COR-L47 (cell line): ENCODE measurements at places on chromosomes 5 and 9.

DNA sequence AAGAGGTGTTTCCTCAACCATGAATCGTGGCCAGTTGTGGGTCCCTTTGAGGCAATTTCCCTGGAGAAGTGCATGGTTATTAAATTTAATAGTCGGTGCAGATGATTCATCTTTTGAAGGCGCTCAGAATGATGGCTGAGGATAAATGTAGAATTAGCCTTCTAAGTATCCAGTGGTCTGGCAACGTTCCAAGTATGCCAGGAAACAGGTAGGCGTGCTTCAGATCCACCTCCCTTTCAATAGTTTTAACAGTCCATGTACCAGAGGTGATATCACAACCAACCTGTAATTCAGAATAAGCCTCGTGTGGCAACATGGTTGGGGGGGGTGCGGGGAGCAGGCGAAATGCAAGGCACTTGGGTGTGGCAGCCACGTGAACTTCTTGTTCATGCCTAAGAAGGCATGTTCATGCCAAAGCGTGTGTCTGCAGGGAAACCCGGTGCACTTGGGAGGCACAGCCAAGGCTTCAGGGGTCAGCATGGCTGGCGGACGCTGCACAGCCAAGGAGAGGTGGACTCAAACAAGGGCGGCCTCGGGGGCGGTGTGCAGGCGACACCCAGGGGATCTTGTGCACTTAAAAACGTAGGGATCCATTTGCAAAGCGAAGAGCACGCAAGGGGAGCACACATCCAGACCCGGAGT lies 5.2 kb upstream of the NKD2 start:
- DNase-seq, result peak; percentile 92

DNA sequence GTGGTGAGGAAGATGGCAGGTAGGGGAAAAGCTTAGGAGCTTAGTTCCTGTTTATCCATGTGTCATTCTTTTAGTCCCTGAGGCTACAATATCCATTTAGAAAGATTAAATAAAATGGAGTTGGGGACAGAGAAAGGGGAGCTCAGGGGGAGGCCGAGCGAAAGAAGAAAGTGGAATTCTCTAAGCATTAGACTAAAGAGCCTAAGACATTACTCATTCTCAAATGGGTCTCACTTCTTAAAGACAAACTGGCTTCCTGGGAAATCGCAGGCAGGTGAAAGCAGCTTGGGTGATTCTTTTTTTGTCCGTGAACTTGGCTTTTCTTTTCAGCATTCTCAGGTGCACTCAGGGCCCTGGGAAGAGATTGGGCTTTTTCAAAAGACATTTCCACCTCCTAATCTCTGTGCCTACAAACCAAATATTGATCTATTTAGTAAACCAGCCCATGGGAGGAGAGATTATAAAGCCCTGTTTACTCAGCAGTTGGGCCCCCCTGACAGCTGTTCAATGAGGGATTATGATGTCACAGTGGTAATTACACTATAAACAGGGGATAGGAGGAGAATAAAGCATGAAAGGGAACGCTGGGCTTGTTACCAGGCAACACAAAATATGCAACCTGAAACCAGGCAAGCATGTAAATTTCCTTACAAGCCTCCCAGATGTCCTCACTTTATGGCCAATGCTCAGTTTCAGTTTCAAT lies 584.0 kb downstream of the ACTL7B start:
- DNase-seq, result peak; percentile 97

DNA sequence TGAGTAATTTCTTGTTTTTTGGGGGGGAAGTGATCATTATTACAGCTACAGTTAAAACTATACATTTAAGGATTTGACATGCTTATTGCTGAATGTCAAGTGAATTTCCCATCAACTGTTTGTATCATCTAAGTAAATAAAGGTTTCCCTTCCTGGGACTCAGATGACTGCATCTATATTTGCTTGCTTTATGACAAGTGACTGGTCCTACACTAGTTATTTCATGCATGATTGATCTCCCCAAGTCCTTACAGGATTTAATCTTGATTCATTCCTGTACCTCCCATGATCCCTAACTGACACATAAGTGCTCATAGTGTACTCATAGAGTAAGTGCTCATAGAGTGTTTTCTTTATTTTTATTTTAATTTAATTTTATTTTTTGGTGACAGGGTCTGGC lies 2.8 kb downstream of the TXNDC8 start:
- no peak for DNase-seq

GRCh38 chr9:83431101-83432060 lies 106.8 kb downstream of the FRMD3 start:
- DNase-seq, result no peak

DNA sequence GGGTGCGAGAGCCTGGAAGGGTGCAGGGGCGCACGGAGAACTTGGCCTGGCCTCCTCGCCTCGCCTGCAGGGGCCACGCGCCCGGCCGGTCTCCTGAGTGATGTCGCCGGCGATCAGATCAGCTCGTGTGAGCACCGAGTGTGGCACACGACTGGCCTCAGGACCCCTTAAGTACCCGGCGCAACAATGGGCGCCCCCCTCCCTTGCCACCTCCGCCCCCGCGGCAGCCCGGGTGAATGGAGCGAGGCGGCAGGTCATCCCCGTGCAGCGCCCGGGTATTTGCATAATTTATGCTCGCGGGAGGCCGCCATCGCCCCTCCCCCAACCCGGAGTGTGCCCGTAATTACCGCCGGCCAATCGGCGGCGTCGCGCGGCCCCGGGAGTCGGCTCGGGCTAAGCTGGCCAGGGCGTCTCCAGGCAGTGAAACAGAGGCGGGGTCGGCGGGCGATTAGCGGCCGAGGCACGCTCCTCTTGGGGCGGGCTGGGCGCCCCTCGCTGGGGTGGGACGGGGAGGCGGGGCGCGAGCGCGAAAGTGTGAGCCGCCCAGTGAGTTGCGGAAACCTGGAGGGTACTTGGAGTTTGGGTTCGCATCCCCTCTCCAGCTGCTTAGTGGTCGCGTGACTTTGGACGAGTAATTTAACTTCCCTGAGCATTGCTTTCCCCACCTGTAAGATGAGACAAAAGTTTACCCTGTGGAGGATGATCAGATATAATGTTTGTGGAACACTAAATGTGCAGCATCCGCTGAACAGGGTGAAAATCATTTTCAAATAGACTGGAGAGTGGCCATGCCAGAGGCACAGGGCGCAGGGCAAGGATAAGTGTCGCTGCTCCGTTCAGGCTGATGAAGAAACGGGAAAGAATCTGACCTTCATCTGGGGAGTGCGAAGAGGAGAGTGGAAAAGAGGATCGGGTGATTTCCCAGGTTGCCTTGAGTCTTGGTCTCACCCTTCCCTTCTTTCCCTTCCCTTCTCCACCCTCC lies at the start of gene NEUROG1:
TSS of gene NEUROG1 (minus strand) at position 145 of the 982 bp plus-strand sequence. CDS start 274 bp downstream, outside the sequence.
- DNase-seq, result no peak

- no peak for DNase-seq
Measured at GRCh38 chr5:135038205-135038812, 4.3 kb upstream of the PITX1 start.

- DNase-seq, result no peak
Measured at GRCh38 chr9:14909181-14909580, 1.0 kb downstream of the FREM1 start.

GRCh38 chr5:159786901-159787691 lies 129.2 kb upstream of the ADRA1B start:
- DNase-seq, result no peak

- DNase-seq, result no peak
Measured at GRCh38 chr5:124373883-124374282, 372.6 kb downstream of the ZNF608 start.

DNA sequence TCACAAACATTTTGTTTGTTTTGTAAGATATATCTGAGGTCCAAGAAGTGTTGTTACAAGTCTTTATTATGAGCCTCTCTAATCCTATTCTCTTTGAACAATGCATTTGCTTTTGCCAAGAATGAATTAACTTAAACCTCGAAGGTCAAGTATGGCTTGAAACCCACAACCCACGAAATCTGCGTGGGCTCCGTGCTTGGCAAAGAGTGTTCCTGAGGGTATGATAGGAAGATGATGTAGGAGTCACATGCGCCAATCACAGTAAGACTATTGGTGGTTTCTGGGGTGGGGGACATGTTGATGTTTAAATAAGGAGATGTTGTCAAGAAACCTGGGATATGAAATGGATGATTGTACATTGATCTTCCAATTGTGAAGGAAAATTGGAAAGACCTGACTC lies 330.8 kb upstream of the RFX3 start:
- no peak for DNase-seq

DNA sequence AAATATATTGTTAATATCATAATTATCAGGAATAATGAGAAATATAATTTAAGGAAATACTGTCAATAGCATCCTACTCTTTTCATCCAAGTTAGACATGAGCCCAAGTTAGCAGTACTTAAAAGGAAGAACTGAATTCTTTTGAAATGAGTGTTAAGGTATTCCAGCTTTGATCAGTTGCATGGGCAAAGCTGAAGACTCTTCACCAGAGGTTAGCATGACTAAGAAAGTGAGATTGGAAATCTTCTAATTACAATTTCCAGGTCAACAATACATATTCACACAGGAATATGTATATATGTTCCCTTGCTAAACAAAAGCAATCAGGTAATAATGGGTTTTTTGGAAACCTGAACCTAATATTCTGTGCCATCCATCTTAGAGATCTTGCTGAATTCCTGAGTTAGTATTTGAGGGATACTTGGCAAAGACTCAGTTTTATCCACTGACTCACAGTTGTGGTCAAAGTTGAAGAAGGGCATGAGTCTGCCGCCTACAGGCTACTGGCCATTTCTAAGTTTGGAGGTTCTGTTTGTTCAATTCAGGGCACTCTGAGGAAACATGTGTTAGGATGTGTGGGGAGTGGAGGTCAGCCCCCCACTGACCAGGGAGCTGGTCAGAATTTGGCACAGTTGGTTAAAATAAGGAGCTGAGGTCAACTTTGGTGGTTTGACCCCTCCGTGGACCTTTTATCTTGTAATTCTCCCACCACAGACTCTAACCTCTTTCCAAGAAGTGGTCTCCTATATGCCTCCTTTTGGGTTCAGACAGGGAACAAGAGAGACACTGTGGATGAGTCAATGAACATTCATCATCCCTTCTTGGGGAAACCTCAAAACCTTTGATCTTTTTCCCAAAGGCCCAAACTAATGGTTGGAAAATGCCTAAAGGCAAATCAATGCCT lies 118.3 kb downstream of the PIK3R1 start:
- DNase-seq, result no peak

- DNase-seq, result no peak
Measured at GRCh38 chr5:62475072-62475471, 62.5 kb downstream of the IPO11 start.

GRCh38 chr5:157870837-157871834 lies 12.2 kb upstream of the CLINT1 start:
- peak; percentile 2 for DNase-seq

GRCh38 chr9:133253268-133253667 lies 21.7 kb downstream of the ABO start:
- DNase-seq, result no peak

GRCh38 chr5:164356790-164357189 lies 851.4 kb downstream of the MAT2B start:
- no peak for DNase-seq

GRCh38 chr5:110021251-110021650 lies 331.5 kb downstream of the MAN2A1 start:
- DNase-seq, result no peak

- no peak for DNase-seq
Measured at GRCh38 chr9:113368982-113369854, 7.6 kb downstream of the HDHD3 start.

DNA sequence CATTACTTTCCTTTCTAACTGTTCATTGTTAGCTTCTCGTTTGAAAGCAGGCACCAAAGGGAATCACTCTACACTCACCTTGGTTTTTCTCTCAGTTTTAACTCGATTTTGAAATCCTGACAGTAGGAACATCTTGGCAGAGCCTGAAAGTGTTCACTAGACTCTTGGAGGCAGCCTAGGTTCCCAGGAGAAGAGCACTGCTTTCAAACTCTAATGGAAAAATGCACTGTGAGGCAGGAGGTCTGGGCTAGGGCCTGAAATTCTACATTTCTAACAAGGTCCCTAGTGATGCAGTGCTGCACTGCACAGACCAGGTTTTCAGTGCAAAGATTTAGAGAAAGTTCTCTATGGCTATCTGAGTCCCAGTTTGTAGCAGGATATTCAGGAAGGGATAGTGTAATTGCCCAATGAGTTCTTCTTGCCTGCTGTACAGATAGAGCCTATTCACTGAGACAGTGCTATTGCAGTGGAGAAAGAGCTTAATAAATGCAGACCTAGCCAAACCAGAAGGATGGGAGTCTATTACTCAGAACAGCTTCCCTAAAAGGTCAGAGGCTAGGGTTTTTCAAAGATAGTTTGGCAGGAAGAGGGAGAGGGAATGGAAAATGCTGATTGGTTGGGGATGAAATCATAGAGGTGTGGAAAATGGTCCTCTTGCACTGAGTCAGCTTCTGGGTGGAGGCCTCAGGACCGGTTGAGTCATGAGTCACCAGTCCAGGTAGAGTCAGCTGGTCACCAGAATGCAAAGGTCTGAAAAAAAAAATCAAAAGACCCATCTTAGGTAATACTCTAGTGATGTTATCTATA lies 153.9 kb downstream of the GPBP1 start:
- DNase-seq, result no peak

- DNase-seq, result peak; percentile 49
Measured at GRCh38 chr9:129783516-129784361, 19.2 kb upstream of the TOR1B start.

GRCh38 chr9:86389628-86390027 lies 35.4 kb upstream of the TUT7 start:
- DNase-seq, result no peak

DNA sequence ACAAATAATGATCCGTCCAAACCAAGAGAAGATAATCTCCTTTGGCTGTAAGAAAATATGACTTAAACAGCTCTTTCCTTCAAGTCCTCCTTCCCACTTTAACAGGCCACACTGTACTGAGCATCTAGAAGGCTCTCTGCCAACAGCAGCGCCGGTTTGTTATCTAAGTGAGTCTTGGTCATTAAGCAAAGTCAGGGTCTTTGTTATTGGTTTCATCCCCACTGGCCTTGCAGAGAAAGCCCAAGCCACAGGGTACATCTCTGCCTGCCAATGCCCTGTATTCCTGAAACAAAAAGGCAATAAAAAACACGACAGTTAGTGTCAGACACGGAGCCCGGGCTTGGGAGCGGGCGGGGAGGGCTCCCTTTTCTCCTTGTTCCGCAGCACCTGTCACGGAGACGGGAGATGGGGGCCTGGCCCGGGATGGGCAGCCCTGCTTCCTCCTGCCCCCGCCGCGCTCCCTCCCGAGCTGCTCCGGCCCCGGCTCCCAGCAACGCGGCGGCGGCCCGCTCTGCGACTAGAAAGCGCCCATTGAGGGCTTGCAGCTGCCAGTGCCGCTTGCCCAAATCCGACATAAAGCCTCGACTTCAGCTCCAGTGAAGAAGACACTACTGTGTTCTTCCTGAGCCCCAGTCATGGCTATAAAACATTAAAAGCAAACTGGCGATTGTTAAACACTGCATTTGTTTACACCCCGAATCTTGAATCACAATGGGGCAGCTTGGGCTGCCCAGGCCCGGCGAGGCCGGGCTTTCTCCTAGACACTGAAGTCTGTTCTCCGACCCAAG lies 28.1 kb upstream of the PIK3R1 start:
- DNase-seq, result no peak

GRCh38 chr5:16929831-16930230 lies 6.3 kb downstream of the MYO10 start:
- no peak for DNase-seq

- DNase-seq, result no peak
Measured at GRCh38 chr5:111394586-111394985, 117.7 kb downstream of the STARD4 start.

GRCh38 chr9:21812946-21813568 lies 10.6 kb downstream of the MTAP start:
- DNase-seq, result peak; percentile 51
